ENCODE measurements at places on chromosomes 1 and 21.
A peak's percentile ranks its signal among the peaks of the same experiment; 100 is the strongest.

GRCh38 chr1:170254371-170254770, 108.6 kb downstream of the NTMT2 start:
- no peak for DNase-seq

DNA sequence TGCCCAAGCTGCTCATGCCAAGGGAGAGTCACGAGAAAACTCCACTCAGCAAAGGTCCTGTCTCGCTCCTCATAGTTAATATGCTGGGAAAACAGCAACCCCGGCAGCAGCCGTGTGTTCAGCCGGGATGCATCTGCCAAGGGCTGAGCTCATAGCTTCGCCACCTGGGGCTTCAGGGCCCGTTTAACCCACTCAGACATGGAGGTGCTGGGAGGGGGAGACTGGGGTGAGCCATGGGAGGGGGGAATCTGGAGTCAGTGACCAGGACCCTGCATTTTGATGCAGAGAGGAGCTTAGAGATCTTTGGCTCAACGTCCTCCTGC, 283.4 kb downstream of the PTPRU start:
- no peak for DNase-seq

- DNase-seq = no peak
These were observed 90.8 kb upstream of the TMPRSS2 start for GRCh38 chr21:41598561-41599431.

GRCh38 chr21:31873696-31874599, 1.1 kb downstream of the HUNK start:
- DNase-seq = no peak

DNA sequence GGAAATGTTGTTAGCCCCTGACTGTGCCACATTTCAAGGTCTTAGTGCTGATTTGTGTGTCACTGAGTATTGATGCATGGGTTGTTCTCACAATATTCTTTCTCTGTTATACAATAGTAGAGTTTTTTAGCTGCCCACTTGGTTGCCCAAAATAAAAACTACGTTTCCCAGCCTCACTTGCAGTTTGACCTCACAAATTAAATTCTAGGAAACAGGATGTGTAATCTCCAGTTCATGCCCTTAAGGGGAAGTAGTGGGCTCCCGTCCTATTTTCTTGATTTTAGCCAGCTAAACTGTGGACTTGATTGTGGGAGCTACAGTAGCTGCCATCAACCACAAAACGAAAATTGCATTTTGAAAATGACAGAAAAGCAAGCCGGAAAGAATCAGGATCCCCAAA, 27.3 kb upstream of the LAMC1 start:
- DNase-seq = no peak

DNA sequence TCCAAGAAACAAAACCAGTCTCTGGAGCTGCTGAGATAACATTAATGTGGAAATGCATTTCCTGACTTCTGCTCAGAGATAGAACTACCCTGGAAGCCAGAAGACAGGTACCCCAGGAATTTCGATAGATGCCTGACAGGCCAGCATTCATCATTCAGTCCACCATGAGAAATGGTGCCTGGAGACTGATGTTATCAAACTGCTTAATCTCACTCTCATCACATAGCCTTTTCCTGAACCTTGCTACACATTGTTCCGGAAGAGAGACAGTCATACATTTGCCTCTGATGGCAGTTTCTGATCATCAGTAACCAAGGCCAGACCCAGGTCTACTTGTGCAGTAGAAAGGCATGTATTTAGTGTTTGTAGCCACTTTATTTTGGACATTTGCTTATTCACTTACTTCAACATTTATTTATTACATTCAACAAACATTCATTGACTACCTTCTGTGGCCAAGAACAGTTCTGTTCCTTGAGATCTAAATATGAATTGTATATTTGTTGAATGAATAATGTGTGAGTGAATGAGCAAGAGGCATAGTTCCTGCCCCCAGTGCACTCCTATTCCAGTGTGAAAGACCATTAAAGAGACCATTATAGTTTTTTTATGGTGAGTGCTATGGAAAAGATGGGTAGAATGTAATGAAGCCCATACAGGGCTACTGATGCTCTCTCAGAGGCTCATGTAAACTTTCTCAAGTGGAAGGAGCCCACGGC, 485.7 kb downstream of the NUF2 start:
- DNase-seq = no peak

GRCh38 chr1:117150316-117150715, 28.8 kb upstream of the TRIM45 start:
- DNase-seq = no peak

- no peak for DNase-seq
These were observed 11.0 kb upstream of the PLA2G2C start for GRCh38 chr1:20197329-20197791.

DNA sequence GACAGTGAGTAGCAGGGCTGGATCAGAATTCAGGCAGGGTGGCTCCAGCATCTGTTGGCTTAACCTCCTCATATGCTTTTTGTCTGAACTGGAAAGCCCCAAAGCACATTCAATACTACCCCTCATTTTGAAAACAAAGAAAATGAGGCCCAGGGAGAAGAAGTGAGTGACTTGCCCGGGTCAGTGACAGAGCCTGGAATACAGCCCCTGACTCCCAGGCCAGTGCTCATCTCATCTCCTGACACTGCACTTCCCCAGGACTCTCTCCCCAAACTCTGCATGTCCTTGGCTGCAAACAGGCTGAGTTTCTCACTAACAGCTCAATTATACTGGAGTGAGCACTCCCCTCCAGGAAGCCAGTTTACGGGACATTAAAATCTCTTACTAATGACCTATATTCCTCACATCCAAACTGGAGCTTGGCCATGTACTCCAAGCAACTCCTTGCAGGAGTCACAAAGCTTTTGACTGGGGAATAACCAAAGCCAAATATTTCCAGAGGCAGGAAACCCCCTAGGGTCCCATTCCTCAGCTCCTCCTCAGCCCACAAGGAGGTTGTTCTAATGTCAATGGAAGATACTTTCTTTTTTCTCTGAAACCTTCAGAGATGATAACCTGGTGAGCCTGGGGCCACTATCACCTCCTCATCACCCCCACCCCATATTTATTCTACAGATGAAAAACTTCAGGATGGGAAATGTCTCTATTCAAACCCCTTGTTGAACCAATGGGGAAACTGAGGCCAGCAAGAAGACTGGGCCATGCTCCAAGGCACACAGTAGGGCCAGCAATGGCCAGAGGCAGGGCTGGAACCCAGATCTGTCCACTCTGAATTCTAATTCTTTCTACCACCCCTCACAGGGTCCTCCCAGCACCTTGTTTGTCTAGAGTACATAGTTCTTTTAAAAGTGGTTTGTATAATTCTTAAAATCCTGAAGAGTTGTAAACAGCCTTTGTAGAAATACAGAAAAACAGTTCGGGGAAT, 127.0 kb downstream of the PLPP3 start:
- no peak for DNase-seq

- no peak for DNase-seq
These were observed 65.0 kb upstream of the SLC22A15 start for GRCh38 chr1:115911294-115911693.

DNA sequence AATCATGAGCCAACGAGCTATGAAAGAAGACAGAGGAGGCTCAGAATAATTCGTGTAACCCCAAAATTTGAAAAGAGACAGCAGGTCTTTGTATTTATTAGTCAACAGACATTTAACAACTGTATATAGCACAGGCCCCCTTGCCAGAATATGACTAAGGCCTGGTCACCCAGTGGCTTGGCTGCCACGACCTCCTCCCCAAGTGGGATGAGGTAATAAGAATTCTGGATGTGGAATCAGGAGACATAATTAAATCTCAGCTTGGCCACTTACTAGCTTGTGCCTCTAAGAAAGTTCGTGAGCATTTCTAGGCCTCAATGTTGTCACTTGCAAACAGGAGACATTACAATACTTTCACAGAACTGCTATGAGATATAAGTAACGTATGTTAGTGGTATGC, 134.2 kb upstream of the TNFSF4 start:
- DNase-seq = no peak

DNA sequence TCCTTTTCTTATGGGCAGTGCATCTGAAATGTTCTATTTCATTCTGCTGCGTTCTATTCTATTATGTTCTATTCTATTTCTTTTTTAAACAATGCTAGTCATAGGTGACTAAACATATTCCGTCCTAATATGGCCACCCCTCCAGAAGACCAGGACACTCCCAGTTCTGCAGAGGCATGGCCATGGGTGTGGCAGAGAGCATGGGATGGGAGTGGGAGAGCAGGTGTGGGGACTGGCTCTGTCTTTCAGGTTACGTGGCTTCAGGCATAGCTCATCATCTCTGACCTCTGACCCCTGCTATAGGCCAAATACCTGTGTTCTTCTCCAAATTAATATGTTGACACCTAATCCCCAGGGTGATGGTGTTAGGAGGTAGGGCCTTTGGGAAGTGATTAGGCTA, 33.4 kb upstream of the TLR5 start:
- DNase-seq = no peak

GRCh38 chr1:164709126-164709525, 150.1 kb downstream of the PBX1 start:
- DNase-seq = no peak

GRCh38 chr1:58331156-58331555, 215.4 kb downstream of the OMA1 start:
- DNase-seq = no peak

DNA sequence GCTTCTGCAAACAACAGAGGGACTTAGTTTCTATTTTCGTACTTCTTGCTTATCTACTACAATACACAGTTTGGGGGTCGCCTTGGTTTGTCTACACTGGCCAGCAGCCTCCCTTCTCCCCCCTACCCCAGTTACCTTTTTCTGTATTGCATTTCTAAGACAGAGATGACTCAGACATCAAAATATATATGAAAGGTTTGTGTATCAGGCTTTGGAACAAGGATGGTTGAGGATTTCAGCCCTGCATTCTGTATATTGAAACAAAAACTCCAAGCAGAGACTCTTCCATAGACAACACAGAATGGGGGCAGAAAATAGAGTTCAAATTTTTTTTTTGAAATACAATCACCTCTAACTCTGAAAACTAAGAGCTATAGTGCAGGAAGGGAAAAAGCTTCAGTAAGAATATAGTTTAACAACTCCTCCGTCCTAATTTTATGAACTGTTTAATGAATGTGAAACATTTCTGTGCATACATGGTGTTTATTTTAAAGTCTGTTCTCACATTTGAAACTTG, 1.9 kb downstream of the SAMD13 start:
- no peak for DNase-seq

GRCh38 chr1:93779540-93780165, 98.0 kb upstream of the BCAR3 start:
- DNase-seq = no peak

DNA sequence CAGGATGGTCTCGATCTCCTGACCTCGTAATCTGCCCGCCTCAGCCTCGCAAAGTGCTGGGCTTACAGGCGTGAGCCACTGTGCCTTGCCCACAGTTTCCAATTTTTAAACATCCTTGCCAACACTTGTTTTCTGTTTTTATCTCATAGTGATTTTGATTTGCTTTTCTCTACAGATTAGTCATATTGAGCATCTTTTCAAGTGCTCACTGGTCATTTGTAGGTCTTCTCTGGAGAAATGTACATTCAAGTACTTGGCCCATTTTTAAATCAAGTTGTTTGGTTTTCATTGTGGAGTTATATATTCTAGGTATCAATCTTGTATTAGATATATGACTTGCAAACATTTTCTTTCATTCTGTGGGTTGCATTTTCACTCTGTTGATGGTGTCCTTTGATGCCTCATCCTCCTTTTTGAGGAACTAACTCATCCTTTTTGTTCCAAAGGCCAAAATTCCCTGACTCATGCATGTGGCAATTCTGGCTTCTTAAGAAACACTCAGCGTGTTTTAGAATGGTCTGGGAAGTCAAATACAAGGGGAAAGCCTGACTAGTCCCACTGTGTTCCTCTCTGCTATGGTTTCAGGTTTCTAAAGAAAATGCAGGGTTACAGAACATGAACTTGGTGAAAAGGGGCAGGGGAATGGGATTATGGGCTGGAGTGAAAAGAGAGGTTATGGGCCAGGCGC, 37.3 kb downstream of the PTAFR start:
- no peak for DNase-seq

DNA sequence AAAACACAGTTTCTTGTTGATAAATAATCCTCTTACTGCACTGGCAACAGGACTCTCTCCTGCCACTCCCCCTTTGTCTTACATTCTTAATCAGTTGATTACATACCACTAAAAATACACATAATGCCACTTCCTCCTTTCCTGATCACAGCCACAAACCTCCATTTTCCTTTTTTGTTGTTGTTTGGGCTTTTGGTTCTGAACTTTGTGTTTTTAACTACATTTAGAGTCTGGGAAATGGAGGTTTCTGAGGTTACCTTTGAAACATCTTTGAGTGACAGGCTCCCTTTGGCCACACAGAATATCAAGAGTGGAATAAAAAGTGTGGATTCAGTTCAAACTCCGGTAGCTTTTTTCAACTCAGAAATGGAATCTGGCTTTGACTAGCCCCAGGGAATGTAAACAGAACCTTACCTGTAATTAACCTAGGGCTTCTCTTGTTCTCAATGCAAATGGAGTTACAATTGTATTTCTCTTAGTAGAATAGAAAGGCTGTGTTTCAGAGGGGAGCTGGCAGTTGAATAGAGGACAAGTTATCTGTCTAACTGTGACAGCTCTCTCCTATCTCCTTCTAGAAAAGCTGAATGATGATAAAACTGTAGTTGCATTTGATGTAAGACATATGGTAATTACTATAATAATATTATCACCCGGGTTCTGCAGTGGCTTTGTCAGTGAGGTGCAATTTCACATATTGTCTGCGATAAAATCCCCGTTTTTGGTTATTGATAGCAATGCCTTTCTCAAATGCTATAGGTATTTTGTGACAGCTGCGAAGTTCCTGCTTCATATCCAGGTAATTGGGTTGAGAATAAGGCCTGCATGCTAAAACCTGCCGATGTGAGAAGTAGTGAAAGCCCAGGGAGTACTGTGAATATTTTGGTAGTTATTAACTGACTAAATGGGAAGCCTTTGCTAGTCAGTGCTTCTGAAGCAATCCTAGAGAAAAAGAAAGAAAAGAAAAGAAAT, 66.9 kb downstream of the ST6GALNAC5 start:
- peak; percentile 25 for DNase-seq

- DNase-seq = no peak
These were observed 26.6 kb downstream of the POFUT2 start for GRCh38 chr21:45261093-45261492.

GRCh38 chr21:41643246-41643966, 123.4 kb downstream of the RIPK4 start:
- no peak for DNase-seq

GRCh38 chr1:7690496-7691182, 80.5 kb upstream of the VAMP3 start:
- DNase-seq = no peak

DNA sequence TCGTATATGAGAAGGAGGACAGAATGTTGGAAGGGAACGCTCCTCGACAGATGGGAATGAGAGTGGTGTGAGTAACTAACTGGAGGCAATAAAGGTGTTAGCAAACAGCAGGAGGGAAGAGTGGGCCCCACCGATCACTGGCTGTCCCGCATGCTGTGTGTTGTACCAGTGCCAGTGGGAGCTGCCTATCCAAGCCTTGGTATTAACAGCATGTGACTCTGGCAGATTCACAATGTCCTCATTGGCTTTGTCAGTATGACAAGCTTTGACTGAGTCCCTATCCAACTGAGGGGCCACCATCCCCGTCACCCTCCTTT, 188.3 kb downstream of the NRIP1 start:
- DNase-seq = no peak

Measured in NCI-H1436 treated with DMSO at 0.1 percent for 48 hours (cell line).